ENCODE measurements at places on chromosomes 7 and 10.
A peak's percentile ranks its signal among the peaks of the same experiment; 100 is the strongest.

DNA sequence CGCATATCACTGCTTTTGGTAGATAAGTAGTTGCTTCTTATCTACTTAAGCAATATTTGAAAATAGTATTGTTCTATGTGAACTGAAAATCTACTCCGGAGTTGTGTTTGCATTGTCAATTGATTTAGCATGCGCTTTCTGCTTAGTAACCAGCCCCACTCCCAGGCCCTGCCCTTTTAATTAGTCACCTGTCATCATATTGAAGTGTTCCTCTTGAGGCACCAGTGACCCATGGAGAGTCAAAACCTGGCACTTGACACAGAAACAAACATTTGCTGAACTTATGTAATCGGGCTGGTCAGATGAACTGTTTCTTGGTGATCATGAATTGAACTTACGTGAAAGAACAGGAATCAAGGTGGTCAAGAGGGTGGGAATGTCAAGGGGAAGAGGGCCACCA, 27.8 kb upstream of the CDHR3 start:
- DNase-seq, result no peak

GRCh38 chr10:101224060-101224909, 5.0 kb downstream of the LBX1 start:
- DNase-seq, result no peak

DNA sequence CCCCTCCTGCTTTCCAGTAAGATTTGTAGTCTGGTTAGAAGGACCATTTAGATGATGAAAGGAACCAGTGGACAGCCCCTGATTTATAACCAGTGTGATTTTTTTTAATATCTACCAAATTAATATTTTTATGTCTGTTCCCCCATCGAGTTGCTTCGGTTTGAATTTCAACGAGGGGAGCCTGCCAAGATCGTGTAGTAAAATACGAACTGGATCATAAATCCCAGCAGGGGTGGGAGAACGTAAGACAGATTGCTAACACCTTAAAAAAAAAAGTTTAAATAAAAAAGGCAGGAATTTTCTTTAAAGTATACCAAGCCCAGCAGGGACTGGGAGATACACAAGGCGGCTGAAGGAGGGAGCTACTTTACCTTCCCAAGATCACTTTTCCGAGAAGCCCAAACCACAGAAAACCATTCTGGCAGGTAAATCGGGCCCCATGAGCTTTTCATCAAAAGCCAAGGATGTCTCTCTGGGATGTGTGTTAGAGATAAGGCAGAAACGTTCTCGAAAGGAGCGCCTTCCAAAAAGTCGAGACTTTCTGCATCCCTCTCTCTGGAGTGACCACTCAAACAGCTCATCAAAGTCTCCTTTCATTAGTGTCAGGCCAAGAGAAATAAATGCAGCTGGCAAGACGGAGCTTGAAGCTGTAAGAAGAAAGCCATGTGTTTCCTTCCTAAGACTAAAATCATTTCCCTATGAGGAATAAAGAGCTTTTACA, 270.5 kb upstream of the NFE2L3 start:
- no peak for DNase-seq

DNA sequence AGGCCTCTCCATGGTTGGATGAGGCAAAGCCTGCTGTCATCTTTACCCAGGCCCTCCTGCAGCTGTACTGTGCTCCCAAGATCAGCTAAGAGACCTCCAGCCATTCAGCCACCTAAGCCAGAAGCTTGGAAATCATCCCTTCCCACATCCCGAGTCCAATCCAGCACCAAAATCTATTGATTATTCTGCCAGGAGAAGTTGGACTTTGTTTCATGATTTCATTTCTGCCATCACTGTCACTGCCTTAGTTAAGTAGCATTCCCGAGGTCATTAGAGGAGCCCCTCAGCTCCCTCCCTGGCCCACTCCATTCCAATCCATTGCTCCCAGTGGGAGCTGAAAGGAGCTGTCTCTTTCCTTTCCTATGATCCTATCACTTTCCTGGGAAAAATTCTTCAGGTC, 14.1 kb downstream of the AKR1E2 start:
- DNase-seq, result no peak

DNA sequence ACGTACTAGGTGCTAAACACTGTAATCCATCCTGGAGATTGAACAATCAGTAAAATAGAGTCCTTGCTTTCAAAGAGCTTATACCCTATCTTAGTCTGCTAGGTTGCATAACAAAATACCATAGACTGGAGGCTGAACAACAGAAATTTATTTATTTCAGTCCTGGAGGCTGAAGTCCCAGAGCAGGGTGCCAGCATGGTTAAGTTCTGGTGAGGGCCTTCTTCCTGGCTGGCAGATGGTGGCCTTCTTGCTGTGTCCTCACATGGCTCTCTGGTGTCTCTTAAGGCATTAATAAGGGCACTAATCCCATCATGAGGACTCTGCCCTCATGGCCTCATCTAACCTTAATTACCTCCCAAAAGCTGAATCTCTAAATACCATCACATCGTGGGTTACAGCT, 43.1 kb upstream of the ICA1 start:
- no peak for DNase-seq

DNA sequence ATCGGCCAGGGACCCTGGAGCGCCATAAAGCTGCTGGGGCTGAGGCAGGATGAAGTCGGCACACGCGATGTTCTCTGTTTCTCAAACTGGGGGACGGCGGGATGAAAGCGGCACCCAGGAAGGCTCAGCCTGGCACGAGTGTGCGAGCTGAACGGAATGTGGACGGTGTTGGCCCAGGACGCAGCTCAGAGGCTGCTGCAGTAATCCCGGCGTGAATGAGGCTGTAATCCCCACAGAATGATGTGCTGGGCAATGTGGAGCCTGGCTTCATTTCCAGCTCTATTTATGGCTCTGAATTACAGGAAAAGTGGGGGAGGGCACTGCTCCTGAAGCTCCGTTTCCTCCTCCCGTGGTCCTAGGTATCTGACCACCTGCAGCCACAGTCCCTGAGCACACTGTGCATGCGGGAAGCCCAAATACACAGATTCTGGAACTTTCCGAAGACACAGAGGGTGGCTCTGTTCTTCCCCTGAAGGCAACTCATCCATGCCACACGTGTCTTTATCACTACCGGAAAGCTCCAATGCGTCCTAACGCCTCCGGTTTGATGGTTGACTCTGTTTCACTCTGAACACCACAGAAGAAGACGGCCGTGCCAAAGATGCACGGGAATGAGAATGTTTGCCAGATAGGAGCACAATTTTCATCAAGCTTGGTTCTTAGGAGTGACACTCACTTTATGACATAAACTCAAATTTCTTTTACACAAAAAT, 37.6 kb downstream of the KLF6 start:
- no peak for DNase-seq

- no peak for DNase-seq
Observed at GRCh38 chr10:114694752-114695151, 36.7 kb upstream of the ABLIM1 start.

- no peak for DNase-seq
Observed at GRCh38 chr10:133442191-133442966, 11.4 kb upstream of the SCART1 start.

GRCh38 chr7:138105221-138105620, 29.0 kb downstream of the AKR1D1 start:
- DNase-seq, result no peak

DNA sequence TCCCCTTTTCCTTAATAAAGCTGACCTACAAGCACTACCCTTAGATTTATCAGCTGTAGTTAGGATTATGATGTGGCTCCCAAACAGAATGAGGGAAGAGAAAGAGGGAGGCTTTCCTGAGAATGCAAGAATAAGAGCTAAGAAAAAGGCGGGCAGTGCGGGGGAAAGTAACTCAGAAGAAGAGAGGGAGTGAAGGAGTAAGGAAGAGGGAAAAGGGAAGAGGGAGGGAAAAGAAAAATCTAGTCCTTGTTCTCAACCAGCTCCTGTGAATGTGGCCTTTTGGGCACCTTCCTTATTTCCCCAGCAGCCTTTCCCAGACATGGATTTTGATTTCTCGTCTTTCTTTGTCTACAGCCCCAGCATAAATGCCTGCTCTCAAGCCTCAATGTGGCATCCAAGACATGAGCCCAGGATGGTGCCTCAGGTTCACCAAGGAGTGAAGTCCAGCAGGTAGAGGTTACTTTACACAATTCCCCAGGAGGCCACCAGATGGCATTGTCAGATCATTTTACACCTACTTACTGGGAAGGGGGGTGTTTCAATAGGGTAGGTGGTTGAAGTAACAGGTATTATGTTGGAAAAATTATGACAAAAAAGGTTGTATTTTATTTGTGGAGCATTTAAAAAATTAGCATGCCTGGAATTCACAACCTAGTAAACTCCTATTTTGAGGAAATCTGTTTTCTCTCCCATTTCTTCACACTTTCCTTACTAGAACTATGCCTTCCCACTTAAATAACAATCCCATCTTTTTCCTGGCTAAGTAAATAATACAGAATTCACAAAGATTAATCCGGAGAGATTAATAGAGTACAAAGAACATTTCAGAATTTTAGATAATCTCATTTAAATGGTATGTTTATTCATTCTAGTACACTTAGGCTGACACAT, 106.5 kb downstream of the HTR7 start:
- DNase-seq, result peak; percentile 42

GRCh38 chr10:107747851-107748250, 583.3 kb upstream of the SORCS1 start:
- no peak for DNase-seq

DNA sequence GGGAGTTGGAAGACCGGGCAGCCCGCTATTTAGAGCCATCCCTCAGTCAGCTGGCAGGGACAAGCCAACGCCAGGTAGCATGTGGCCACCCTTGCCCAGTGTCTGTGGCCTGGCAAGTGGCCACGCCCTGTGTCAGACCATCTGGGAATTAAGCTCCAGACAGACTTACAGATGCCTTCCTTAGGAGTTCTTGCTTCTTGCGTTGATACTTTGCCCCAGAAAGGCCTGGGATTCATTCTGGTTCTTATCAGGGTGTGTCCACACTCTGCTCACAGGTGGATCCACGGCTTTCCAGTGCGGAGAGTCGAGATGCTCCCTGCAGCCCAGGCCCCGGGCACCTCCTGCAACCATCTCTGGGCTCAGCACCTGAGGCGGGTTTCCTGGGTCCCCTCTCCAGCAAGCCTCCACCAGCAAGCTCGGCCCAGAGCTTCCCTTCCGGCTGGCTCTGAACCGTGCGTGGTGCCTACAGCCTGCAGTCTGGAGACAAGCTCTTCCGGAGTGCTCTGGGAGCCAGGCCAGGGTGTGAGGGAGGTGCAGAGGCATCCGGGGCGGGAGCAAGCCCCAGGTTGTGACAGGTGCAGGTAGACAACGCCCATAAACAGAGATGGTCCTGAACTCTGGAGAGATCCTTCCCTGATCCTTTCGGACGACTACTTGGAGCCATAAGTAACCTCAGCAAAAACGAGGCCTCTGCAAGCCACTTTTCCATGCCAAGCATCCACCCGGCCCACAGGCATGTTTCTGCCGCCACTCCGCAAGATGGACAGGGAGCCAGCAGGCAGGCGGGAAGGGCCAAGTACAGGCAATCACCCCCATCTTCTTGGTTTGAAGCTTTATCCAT, 32.3 kb upstream of the PPIF start:
- DNase-seq, result no peak

DNA sequence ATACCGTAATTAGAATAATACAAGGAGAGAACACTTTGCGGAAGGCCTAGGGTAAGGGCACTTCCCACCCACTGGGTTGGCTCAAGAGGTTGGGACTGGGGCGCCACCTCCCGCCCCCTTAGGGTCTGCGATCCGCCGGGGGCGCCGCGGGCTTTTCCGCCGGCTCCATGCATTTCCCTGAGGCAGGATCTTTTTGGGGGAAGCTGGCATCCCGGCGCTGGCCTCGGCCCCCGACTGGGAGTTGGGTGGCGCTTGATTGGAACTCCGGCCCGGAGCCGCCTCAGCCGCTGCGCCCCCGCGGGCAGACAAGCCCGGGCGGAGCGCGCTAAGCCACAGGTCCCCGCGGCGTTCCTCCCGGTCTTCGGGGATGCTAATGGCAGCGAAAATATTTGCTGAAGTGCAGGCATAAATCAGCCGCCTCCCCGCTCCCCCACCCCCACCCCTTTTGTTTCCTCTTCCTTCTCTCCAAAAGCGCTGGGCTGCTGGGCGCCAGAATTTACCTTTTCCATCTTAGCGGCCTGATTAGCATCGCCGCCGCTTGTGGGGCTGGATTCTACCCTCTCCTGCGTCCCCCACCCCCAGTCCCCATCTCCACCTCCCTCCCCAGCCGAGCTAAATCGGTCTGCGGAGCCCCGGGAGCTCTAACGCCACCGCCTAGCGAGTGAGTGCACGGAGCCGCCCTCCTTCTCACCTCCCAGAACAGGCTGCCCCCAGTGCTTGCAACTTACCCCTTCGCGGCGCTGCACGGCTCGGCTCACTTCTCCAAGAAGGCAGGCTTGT, 5.1 kb downstream of the UNC5B start:
- DNase-seq, result no peak

- no peak for DNase-seq
Observed at GRCh38 chr7:1855725-1856160, 185.7 kb downstream of the ELFN1 start.

- no peak for DNase-seq
Observed at GRCh38 chr7:103687951-103688350, 241.9 kb upstream of the SLC26A5 start.

- DNase-seq, result no peak
Observed at GRCh38 chr7:11434366-11434765, 397.6 kb downstream of the THSD7A start.

GRCh38 chr7:145216866-145217265, 381.0 kb upstream of the TPK1 start:
- no peak for DNase-seq

DNA sequence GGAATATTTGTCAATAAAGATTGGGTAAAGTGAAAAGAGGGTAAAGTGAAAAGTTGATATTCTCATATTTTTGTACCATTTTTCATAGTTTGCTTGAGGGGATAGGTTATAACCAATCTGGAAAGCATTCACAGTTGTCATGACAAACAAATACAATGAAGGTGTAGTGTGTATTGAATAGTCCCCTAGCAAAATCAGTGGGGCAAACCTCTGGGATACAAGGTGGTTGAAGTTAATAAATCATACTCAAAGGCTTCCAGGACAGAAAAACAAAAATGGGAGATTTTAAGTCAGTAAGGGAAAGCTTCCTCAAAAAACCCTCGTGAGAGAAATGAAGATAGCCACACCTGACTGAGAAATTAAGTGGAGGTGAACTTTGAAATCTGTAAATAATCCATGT, 39.4 kb downstream of the PHTF2 start:
- DNase-seq, result no peak
